Omental fat pad (tissue), 4 donors: ENCODE measurements at places on chromosomes 6 and 20.

- DNase-seq, result no peak
Measured at GRCh38 chr6:135195041-135195440, 13.9 kb downstream of the MYB start.

- no peak for DNase-seq
Measured at GRCh38 chr20:49612127-49612738, 44.3 kb upstream of the PTGIS start.

DNA sequence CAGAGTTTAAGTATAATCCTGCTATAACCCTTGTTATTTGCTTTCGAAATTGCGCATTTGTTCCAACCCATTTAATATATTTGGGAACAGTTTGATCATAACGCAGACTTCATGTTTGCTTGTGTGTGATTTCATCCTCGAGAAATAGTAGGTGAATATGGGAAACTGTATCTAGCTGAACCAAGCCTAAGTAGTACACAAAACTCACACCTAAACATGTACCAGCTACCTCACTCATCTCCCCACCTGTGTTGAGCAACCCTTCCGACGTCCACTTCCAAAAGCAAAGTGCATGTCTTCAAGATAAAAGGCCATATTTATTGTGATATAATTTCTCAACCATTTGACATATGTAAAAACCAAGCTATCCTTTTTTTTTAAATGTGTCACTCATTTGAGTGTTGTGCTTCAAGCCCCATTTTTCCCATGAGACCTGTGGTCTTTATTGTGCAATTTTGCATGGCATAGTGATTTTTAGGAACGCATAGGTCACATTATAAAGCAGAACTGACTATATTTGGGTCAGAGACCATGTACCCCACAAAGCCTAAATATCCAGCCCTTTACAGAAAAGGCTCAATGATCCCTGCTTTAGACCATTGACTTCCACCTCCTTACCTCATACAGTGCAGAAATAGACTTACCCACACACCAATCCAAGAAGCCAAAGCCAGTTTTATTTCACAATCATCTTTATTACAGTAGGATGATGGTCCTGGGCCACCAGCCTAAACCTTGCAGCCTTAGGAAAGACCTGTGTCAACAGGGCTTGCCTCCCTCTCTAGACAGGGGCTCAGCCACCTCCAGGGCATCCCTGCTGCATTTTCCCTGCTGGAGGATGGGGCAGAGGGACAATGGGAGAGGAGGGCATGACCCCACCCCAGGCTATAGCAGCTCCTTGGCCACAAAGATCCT lies 7.1 kb downstream of the CCND3 start:
- no peak for DNase-seq

- no peak for DNase-seq
Measured at GRCh38 chr6:130381012-130381411, 15.2 kb downstream of the TMEM200A start.

GRCh38 chr6:117494283-117494682 lies 11.8 kb downstream of the DCBLD1 start:
- no peak for DNase-seq

GRCh38 chr20:45836841-45837240 lies 3.2 kb downstream of the SNX21 start:
- no peak for DNase-seq

- no peak for DNase-seq
Measured at GRCh38 chr20:8542110-8542486, 410.0 kb downstream of the PLCB1 start.

DNA sequence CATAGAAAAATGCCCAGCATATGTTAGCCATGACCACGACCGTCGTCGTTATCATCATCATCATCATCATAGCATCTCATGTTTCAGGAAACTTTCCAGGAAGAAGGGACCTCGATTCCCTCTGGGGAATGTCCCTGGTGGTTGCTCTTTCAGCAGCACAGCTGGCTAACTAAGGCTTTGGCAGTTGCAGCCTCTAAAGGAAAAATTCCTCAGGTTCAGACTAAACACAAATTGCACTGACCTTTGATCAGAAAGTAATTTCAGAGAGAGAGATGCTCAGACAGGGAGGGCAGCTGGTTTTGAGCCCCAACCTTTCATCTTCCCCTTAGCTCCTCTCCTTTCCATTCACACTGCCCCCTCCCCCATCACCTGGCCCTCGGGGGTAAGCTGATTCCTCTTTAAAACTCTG lies 5.6 kb upstream of the CFB start:
- DNase-seq, result no peak

GRCh38 chr6:42512579-42512978 lies 51.2 kb upstream of the UBR2 start:
- DNase-seq, result no peak

GRCh38 chr20:32971703-32972161 lies 32.5 kb downstream of the SUN5 start:
- DNase-seq, result no peak

DNA sequence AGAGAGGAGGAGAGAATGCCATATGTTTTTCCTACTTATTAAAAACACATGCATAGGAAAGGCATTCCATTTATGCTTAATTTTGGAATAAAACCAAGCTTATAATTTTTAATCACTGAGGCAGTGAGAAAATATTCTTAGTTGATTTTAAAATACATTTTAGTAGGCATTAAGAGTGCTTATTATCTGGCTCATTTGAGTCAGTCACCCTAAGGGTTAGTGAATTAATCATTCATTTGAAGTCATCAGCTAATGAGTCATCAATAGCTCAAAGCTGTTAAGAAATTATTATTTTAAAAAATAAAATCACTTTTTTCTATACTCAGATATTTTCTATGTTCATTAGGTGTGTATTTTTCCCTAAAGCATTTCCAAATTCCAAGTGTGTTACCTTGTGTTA lies 81.6 kb downstream of the TMEM200A start:
- no peak for DNase-seq

DNA sequence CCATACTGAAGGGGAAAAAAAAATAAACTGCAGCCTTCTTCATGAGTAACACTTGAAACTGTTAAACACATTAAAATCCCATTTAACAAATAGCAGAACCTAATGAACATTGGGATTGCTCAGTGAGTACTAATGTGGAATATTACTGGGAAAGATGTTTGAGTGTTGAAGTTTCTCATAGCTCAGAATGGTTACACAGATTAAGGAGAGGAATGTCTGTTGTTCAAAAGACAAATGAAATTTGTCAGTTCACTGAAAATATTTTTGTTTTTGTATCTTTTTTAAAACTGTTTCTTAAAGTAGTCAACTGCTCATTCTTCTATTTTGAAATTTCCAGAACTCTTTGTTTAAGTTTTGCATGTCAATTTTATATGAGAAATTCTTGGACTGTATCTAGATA lies 374.3 kb downstream of the LAMA2 start:
- DNase-seq, result no peak

- no peak for DNase-seq
Measured at GRCh38 chr6:44678252-44678935, 290.9 kb downstream of the CDC5L start.

DNA sequence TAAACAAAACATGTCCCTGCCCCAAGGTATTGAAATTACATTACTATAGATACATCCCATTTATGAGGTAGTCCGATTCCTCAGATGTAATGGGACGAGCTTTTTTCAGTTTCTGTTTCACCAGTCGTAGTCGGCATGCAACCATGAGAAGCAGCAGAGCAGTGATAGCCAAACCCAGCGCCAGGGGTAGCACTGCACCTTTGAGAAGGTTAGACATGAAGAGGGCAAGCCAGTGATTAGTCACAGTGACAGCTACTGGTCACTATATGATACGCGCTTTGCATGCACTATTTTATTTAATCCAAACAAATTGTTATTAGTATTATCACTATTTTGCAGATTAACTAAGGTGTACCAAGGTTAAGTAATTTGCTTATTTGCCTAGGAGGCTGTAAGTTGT lies 43.7 kb downstream of the LRP11 start:
- DNase-seq, result no peak

- no peak for DNase-seq
Measured at GRCh38 chr6:39731565-39731964, 6.4 kb upstream of the KIF6 start.

GRCh38 chr20:2132461-2132901 lies 30.9 kb downstream of the STK35 start:
- DNase-seq, result no peak

DNA sequence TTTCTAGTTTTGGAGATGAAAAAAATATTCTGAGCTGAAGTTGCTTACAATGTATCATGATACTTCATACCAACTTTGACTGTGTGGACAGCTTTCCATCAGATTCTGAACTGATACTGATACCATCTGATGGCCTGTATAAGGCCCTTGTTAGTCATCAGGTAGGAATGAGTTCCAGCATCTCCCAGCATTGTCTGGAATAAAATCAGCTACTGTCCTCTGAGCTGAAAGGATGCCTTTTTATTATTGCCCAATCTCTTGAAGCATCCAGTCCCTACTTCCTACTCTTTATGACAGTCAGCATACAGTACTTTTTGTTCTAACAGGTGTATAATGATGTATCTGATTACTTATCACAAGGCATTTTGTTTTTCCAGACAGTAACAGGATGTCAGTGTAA lies 70.6 kb upstream of the EYA4 start:
- no peak for DNase-seq

DNA sequence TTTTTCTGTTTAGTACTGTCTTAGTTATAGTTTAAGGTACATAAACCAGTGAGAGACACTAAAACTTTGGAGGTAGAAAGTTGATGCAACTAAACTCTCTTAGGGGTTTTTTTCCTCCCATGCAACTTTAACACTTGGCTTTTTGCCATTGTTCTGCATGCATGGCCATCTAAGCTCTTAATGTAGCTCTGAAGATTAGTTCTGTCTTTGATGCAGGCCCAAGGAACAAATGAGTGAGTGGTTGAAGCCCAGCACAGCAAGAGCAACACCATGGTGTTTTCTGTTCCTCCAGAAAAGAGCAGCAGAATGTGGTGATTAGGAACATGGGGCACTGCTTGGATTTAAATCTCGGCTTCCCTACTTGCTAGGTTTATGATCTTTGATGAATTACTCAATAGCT lies 89.3 kb downstream of the L3MBTL3 start:
- DNase-seq, result no peak

DNA sequence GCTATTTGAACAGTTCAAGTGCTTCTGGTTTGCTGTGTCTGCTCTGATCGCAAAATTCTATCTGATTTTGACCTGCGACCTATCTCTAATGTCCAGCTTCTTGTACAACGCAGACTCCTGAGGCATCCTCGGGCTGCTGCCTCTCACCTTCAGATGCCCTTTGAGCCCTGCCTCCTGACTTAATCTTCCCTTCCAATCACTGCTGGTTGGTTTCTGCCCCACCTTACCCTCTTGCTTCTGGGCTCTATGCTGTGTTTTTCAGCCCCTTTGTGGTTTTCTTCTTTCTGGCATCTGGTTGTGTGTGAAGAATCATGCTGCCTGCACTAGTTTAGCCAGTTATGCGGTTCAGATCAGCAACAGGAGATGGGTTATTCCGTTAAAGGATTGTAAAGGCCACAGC lies 131.2 kb upstream of the THEMIS start:
- DNase-seq, result no peak

DNA sequence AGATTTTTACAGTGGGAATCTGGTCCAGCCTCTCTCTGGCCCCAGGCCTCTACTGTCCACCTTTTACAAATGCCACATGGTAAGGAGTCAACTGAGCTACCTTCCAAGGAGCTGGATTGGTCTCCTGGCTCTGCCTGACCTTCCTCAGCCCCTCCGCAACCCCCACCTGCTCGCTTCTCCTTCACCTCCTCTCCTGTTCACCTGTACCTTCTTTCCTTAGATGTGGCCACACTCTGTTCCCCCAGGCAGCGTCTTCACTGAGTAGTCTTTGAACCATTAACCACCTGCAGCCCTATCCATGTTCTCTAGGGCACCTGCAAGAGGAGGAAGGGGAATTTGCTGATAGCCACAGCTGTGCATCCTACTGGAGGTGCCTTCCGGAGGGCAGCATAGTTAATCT lies 55.3 kb upstream of the DDR1 start:
- no peak for DNase-seq

DNA sequence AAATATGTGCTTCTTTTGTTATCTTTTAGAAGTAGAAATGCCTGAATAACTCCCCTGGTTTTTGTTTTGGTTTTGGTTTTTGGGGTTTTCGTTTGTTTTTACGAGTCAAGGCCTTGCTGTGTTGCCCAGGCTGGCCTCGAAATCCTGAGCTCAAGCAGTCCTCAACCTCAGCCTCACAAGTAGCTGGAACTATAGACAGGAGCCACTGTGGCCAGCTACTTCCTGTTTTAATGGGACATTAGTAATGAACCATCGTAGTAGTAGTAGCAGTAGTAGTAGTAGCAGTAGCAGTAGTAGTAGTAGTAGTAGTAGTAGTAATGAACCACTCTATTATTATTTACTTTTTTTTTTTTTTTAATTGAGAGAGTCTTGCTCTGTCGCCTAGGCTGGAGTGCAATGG lies 66.0 kb downstream of the UBR2 start:
- no peak for DNase-seq

- no peak for DNase-seq
Measured at GRCh38 chr20:40706977-40707582, 18.0 kb upstream of the MAFB start.

- DNase-seq, result no peak
Measured at GRCh38 chr20:17887331-17888030, 81.1 kb downstream of the SNX5 start.

- DNase-seq, result no peak
Measured at GRCh38 chr6:141667580-141668309, 465.0 kb upstream of the GJE1 start.
